ENCODE measurements at places on chromosomes 6 and 20.
A peak's percentile ranks its signal among the peaks of the same experiment; 100 is the strongest.

- DNase-seq, result no peak
These were observed 7.2 kb downstream of the NHSL1 start for GRCh38 chr6:138492113-138492512.

- no peak for DNase-seq
These were observed 274.8 kb upstream of the RGS17 start for GRCh38 chr6:153405931-153406330.

DNA sequence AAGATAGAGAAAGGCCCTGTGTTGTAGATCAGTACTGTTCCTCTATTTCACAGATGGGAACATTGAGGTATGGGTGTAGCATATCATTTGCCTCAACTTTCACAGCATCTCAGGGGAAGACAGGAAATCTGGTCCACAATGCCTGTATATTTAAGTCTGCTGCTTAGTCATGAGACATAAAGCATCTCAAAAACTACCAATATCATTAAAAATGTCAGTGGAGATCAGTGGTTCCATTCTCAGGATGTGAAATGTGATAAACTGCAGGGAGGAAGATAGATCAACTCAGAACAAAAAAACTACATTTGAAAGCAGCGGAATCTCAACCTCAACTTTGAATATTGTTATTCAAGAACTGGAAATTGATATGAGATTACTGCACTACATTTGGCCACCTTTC, 192.9 kb upstream of the PREP start:
- DNase-seq, result no peak

DNA sequence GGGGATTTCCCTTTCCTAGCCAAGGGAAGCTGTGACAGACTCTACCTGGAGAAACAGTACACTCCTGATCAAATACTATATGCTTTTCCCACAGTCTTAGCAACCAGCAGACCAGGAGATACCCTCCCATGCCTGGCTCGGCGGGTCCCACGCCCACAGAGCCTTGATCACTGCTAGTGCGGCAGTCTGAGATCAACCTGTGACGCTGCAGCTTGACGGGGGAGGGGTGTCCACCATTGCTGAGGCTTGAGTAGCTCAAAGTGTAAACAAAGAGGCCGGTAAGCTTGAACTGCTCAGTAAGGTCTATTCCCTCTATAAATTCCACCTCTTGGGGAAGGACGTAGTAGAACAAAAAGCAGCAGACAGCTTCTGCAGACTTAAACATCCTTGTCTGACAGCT, 63.2 kb downstream of the WASF1 start:
- no peak for DNase-seq

DNA sequence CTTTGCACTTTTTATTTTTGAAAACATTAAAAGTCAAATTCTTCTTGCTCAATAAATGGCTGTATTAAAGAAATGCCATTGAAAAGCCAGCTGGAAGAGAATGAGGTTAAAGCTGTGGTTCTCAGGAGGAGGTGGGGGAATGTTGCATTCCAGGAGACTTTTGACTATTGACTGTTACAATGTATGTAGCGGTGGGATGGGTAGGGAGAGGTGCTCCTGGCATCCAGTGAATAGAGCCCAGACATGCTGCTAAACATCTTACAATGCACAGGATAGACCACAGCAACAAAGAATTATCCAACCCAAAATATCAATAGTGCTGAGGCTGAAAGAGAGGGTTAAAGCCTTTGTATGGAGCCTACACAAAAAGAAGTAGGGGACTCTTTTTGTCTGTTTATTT, 295.9 kb downstream of the NKAIN2 start:
- no peak for DNase-seq

DNA sequence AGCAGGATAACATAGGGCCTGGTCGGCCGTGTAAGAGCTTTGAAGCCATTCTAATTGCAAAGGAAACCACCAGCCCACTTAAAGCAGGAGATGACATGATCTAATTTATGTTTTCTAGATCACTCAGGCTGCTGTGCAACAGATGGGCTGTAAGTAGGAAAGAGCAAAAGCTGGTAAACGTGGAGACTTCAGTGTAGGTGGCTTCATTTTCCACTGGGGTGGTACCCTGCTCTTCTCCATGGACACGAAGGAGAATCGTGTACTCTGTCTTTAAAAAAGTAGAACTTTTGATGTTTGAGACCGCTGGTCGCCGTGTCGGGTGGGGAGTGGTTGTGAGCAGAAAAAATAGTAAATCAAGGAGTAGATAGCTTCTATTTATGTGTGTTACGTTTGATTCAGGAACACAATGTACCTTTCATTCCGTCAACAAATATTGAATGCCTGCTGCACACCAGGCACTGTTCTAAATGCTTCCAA, 6.4 kb downstream of the CASS4 start:
- DNase-seq, result no peak

- DNase-seq, result no peak
These were observed 143.7 kb downstream of the KLHL32 start for GRCh38 chr6:97068211-97068610.

- DNase-seq, result peak; percentile 48
These were observed 206.9 kb downstream of the IBTK start for GRCh38 chr6:82040405-82041221.

DNA sequence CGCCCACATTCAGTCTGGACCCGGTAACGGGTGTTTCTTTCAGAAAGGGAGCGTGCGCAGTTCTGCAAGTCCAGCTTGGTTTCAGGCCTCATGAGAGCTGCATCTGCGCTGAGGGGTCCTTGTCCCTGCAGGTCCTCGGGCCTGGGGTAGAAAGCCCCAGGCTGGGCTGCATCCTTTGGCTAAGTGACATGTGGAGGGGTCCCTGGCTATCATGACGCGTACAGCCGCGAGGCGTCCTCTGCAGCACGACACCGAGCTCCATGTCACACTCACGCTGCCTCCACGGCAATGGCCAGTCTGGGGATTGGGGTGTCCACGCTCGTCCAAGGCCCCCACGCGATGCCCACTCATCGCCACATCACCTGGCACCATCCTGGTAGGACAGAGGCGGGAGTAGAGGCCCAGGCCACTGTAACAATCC, 1.7 kb upstream of the KIF25 start:
- no peak for DNase-seq

DNA sequence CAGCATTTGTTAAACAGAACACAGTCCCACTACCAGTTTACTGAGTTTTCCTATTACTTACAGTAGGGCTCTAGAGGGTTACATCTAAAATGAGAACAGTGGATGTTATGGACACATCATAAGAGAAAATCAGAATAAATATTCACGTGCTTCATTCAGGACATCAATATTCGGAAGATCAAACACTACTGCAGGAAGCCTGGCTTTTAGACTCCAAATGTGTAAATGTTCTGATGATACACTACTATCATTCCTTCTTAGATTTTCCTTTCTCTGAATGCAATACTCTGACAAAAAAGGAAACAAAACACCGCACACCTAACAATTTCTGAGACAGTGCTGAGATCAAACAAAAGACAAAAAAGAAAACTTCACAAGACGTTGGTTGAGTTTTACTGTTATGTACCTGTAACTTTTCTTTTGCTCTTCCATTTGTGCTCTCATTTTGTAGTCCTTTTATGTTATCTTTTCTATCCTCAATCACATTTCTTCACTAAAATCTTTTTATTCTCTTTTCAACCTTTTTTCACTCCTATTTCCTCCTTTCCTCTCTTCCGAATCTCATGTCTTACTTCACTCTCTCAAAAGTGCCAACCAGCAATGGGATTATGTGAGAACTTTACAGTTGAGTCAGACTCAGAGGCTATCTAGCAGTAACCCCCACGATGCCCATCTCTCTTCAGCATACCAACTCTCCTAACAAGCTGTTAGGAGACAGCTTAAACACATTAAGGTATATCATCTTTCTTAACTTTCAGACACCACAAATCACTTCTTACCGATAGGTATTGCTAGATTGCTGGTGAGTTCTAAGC, 1.7 kb downstream of the FAM184A start:
- DNase-seq, result no peak

DNA sequence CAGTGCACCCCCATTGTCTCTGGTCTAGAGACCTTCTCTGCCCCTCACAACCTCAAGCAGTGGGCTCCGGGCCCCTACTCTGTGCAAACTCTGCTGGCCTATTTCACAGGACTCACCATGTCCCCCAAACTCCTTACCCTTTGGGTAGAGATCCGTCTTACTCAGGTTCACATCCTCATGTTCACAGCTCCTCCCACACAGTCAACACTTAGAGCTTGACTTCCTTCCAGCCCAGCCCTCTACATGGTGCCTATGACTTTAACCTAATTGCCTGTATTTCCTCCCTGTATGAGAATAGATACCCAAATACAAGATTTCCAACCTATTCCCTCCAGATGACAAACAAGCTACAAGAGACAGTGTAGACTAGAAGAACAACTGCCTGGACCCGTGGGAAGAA, 528.6 kb upstream of the JARID2 start:
- DNase-seq, result no peak

DNA sequence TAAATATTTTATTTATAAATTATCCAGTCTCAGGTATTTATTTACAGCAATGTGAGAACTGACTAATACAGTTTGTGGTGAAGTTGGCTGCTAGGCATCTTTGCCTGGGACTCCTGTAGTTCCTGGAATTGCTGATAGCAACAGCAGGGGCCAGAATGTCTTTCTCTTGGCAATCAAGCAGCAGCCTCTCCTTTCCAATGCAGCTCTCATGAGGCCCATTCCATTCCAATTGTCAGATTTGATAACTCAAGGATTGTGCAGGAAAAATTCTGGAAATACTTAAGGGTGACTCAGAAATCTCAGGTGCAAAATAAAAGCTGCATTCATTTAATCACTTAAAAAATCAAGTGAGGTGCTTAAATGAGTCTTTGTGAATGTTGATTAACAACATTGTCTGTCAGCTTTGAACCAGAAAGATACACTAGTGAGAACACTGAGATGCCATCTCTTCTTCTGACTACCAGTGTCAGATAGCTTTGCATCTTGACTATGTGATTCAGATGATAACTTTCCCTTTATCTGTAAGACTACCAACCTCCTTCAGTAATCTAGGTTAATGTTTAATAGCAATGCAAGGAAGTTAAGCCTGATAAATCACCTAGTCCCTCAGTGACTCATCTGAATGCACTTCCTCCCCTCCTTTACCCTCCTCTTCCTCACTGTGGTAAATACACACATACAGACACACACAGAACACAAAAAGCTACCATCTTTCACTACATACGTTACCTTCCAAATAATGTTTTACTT, 32.1 kb upstream of the COL21A1 start:
- DNase-seq, result no peak

All from D341Med (cell line).